ENCODE measurements at places on chromosomes 3 and 15.

- no peak for DNase-seq
Observed at GRCh38 chr3:12598890-12599289, 42.0 kb downstream of the MKRN2 start.

GRCh38 chr3:13712682-13713180, 163.8 kb downstream of the FBLN2 start:
- DNase-seq, result no peak

- no peak for DNase-seq
Observed at GRCh38 chr15:65804252-65804931, 12.3 kb upstream of the DENND4A start.

- no peak for DNase-seq
Observed at GRCh38 chr15:81330366-81331090, 6.6 kb upstream of the STARD5 start.

DNA sequence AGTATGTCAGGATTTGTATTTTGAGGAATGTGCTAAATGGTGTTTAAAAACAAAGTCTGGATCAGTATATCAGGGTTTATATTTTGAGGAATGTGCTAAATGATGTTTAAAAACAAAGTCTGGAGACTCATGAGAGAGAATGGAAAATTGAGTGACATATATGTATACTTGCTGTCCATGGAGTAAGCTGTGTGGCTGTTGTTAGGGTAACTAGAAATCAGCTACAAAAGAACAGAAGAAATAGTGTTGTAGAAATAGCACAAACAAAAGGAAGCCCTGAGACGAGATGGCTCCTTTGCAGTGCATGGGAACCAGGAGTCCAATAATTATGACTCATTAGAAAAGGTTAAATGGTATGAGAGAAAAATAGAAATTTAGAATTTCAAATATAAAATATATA, 282.7 kb upstream of the MANF start:
- DNase-seq, result no peak

GRCh38 chr3:30474371-30474770, 132.0 kb upstream of the TGFBR2 start:
- DNase-seq, result no peak

GRCh38 chr3:19105826-19106225, 42.5 kb upstream of the KCNH8 start:
- no peak for DNase-seq

DNA sequence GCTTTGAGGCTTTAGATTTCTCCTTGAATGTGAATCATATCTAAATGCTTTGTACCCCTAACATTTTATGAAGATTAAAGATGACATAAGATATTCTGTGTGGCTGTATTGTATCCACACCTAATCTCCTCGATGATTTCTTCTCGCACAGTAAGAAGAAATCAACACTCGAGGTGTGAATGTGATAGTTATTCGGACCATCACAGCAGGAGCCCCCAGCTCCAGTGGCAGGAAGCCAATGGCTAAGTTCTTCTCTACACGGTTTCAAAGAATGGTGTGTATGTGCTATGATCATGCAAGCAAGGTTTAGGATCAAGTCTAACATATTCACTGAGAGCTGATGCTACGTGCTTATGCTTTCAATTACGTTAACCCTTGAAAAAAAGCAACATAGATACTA, 271.0 kb downstream of the SUCLG2 start:
- DNase-seq, result no peak

GRCh38 chr3:11555211-11555782, 88.4 kb downstream of the VGLL4 start:
- DNase-seq, result no peak

DNA sequence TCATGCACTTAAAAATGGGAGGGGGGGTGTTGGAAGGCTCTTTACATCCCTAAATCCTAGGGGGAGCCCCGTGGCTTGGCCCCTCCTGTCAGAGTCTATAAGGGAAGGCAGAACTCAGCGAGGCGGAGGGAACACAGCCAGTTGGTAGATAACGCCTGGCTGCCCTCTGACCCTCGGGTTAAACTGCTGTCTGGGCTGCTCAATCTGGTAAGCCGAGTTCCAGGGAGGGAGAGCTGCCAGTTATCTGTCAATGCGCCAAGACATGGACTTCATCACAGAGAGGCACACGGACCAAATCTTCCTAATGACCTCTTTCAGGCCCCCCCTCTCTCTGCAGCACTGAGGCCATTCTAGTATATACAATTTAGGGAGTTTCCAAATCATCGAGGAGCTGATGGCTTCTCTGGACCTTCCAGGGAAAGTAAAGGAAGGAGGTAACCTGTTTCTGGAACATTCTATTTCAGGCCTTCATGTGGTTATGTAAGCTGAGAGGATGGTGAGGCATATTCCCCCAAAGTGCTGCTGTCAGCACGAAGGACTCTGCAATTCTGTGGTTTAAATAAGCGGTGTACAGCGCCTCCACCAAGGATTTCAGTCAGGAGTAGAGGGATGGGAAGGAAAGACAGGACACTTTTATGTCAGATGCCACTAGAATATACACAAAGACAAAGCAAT, 349.0 kb downstream of the MCTP2 start:
- no peak for DNase-seq

DNA sequence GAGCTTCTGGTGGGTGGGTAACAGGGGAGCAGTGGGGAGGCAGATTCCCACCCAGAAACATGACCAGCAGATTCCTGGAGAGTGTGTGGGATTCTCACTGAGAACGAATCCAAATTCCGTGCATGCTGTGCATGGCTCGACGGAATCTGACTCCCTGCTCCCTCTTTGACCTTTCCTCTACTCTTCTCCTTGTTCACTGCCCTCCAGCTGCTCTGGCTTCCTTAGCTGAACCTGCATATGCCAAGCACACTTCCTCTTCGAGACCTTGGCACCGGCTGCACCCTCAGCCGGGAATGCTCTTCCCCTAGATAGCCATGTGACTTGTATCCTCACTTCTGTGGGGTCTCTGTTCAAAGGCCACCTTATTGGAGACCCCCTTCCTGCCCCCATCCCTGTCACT, 6.3 kb downstream of the INSYN1 start:
- DNase-seq, result no peak

DNA sequence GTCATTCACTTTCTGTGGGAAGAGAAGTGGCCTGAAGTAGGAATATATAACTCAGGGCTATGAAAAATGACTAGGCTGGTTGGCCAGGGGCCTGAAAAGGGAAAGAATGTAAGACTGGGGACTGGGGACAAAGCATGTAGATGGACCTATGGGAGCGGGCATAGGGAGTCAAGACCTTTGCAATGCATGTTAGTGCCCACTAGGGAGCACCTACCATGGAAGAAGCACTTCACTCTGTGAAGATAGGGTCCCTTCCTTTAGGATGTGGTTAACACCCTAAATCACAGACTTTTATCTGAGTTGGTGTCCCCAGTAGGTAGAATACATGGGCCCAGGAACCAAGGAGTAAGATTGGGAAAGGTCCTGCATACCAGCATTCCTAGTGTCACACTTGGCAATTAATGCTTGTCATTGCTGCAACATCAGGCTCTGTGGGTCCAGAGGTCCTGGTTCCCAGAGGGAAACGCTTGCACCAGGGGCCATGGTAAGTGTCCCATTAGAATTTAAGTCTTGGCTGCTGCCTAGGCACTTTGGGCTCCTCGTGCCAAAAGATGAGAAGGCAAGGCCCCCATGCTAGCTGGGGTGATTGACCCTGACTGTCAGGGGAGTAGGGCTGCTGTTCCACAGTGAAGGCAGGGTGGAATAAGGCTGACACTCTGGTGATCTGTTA, 79.6 kb downstream of the CRYGS start:
- no peak for DNase-seq

- no peak for DNase-seq
Observed at GRCh38 chr3:130828948-130829947, 64.6 kb upstream of the ATP2C1 start.

GRCh38 chr15:101444015-101444414, 45.5 kb downstream of the PCSK6 start:
- DNase-seq, result no peak

DNA sequence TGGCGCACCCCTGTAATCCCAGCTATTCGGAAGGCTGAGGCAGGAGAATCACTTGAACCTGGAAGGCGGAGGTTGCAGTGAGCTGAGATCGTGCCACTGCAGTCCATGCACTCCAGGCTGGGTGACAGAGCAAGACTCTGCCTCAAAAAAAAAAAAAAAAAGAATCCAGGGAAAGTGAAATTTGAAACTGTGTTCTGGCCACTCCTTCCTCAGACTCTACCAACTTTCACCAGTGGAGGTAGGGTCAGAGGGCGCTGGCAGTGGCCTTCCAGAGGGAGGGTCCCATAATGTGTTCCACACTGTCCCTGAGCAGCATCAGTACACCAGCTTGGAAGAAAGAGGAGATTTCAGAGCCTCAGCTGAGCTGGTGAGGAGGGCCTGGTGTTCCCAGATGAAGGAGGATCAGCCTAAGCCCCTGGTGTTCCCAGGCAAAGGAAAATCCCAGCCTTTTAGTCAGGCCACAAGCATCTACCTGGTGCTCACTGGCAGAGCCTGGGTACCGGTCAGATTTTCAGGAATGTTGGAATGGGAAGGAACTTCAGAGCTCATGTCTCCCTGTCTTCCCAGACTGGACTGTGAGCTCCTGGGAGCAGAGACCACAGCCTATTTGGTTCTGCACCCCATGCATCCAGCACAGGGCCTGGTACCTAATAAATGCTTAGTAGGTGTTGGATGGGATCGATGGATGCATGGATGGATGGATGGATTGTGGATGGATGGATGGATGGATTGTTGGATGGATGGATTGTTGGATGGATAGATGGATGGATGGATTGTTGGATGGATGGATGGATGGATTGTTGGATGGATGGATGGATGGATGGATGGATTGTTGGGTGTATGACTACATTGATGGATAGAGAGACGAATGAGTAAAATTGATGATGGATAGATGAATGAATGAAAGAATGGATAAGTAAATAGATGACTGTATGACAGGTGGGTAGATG, 117.9 kb downstream of the CORO2B start:
- no peak for DNase-seq

DNA sequence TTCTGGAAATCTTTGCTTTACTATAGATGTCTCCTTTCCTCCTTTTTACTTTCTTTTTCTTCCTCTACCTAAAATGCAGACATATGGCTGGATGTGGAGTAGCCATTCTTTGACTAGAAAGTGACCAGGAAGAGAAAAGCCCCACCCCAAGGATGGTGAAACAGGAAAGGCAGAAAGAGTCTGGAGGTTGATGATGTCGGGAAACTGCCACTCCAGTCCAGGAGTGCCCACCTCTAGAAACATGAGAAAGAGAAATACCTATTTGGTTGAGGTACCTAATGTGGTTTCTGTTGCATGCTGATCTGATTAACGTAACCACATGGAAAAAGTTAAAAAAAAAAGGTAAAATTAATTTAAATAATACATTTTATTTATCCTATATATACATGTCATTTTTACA, 55.2 kb upstream of the SSR3 start:
- DNase-seq, result no peak

GRCh38 chr15:67819636-67820035, 5.7 kb upstream of the SKOR1 start:
- no peak for DNase-seq

DNA sequence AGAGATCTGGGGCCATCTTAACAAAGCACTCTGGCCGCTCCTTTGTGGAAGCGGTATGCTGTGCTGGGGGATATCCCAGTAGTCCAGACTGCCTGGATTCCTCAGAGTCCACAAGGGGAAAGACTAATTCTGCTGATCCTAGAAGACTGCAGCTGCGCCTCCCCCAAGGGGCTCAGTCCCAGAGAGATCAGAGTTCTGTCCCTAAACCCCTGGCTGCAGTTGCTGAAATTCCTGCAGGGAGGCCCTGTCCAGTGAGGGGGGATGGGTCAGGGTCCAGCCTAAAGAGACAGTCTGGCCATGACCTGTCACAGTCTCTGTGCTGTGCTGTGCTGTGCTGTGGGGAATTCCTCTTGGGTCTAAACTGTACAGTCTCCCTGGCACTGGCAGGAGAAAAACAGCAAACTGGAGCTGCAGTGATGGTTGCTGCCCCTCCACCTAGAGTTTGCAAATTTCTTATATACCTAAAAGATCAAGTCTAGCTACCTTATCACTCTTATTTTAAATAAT, 575.1 kb upstream of the UBE2E2 start:
- no peak for DNase-seq

DNA sequence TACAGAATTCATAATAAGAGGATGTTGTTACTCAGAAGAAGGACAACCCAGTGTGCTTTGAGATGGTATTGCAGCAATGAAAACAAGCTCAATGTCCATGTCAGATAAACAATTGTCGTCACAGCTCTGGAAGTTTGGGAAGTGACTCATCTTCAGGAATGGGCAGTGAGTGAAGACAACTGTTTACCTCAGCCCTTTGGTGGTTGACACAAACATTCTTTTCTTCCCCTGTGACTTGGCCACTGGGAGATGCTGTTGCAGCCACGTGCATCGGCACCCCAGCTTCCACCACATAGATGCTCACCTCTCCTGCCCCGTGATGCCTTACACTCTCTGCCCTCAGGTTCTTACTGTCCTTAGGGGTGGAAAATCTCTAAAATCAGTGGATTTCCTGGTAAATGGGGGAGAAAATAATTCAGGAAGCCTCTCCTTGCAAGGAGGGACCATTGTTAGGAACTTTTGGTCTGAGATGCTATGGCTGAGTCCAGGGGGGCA, 114.1 kb upstream of the GALNT15 start:
- peak; percentile 95 for DNase-seq

- no peak for DNase-seq
Observed at GRCh38 chr15:77409259-77410156, 10.4 kb downstream of the PEAK1 start.

DNA sequence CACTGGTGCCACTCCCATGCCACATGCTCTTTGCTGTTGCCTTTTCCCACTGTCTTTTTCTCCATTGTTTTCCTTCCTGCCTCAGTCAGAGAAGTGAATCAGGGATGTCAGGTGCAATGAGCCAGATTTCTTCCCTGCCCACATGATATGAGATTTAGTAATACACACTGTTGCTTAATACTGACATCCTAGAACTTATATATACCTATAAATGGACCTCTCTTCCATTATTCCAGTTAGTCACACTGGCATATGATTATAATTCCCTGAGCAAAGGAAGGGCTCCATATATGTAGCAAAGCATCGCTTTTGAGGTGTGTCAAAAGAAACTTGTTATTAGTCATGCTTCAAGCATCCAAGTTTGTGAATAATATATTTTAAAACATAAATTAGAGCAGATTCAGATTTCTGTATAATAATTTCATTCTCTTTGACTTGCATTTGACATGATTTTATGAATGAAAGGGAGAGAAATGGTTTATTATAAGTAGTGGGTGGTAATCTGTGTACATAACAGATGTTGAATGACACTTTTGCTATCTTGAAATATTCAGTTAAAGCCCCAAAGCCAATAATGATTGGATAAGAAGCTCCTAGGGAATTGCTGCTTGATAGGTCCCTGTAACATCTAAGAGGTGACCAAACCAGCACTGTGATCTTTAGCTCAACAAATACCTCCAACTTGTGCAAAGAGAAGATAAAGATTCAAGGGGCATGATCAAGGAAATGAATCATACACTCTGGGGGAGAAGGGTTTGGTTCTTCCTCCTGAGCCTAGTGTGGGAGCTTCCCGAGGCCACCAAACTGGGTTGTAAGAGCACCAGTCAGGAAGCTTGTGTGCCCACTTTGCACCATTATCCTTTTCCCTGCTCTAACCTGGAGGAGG, 48.6 kb downstream of the CHST2 start:
- DNase-seq, result no peak

DNA sequence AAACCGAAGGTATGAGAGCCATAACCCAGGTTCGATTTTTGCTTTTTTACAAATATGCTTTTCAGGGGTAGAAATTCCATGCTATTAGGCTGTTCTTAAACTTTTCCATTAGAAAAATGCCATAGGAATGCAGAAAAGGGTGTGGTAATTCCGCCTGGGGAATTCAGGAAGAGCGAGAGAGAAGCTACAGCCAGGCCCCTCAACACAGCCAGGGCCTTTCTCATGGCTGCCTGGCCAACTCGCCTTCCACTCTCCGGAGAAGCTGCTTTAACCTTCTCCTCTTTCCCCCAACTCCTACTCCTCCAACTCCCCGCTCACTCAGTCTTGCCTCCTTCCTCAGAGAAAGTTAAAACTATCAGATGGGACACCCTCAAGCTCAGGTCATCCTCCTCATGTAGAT, 9.1 kb upstream of the TICRR start:
- no peak for DNase-seq

Measured in Panc1 (cell line).